ENCODE measurements at places on chromosomes 3 and 15. TPM values are rescaled to one million over a fixed set of nuclear protein-coding genes. Genes with fewer than 3 reads are reported as not detected.

Gene MAGI1
- 1.7 TPM for total RNA-seq

Gene CCR1
- total RNA-seq: 0.12 TPM

Gene CYP11A1
- total RNA-seq: not detected

Gene ESYT3
- total RNA-seq: 2.6 TPM

Gene GLCE
- 115 TPM for total RNA-seq

Gene TAGLN3
- not detected for total RNA-seq

Gene IGSF10
- 0.15 TPM for total RNA-seq

Gene TRIM71
- not detected for total RNA-seq

Gene SLC28A1
- total RNA-seq: not detected

Gene HESX1
- total RNA-seq: not detected

Gene IFT57
- 44.4 TPM for total RNA-seq

Gene GOLGA8J
- total RNA-seq: not detected

Gene VIPR1
- 0.35 TPM for total RNA-seq

Gene KLHDC8B
- total RNA-seq: 2.4 TPM

Gene GHSR
- not detected for total RNA-seq

Gene AHSG
- total RNA-seq: not detected

Gene ZNF860
- total RNA-seq: 0.10 TPM

Gene DLL4
- 0.05 TPM for total RNA-seq

Gene TMEM108
- total RNA-seq: not detected

Gene ETV5
- total RNA-seq: 51.4 TPM

Gene ACOX2
- 9.3 TPM for total RNA-seq

Gene TMEM212
- not detected for total RNA-seq

Gene NRG4
- total RNA-seq: 19.5 TPM

Gene MYH15
- 0.14 TPM for total RNA-seq

Gene KLF15
- total RNA-seq: 1.4 TPM

Gene HTR3E
- not detected for total RNA-seq

Gene SPATA12
- 0.12 TPM for total RNA-seq

Gene ZNF80
- not detected for total RNA-seq
